ENCODE measurements at places on chromosomes 4 and X. TPM values are rescaled to one million over a fixed set of nuclear protein-coding genes. Genes with fewer than 3 reads are reported as not detected.

Gene CXorf66
- total RNA-seq, result not detected

Gene AFP
- not detected for total RNA-seq

Gene KIAA1210
- total RNA-seq, result not detected

Gene MAGEA2
- not detected for total RNA-seq

Gene NPY5R
- not detected for total RNA-seq

Gene SAGE1
- not detected for total RNA-seq

Gene PNMA5
- total RNA-seq, result not detected

Gene IL21
- not detected for total RNA-seq

Measured in epithelial cell of alveolus of lung (primary cell).